ENCODE measurements at places on chromosomes 4 and X.

- no peak overlapping the region for H3K4me3 ChIP-seq
- H3K27me3 ChIP-seq, result peaks cover 15% of the 10 kb centered on the region
- no peaks in the 10 kb centered on the region for H3K4me1 ChIP-seq
- DNase-seq, result no peak
- no peaks in the 10 kb centered on the region for H3K36me3 ChIP-seq
These were observed 122.9 kb downstream of the LDB2 start for GRCh38 chr4:16775411-16776154.

DNA sequence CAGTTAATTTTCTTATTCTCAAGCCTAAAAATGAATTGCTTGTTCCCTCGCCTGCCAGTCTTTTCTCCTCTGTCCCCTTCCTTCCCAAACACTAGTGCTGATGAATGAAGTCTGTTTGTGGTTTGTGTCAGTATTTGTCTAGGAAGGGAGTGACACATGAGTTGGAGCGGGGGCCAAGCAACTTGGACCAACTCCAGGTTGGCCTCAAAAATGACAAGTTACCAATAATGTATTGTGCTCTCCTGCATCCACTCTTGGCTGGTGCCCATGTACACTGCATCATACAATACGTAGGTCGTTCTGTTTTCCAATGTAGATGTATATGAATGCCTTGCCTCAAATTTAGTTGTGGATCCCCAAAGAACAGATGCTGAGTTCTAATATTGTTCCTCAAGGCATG is 223.0 kb upstream of the GPC4 start:
- H3K36me3 ChIP-seq, result no peaks in the 10 kb centered on the region
- no peak overlapping the region for H3K27ac ChIP-seq
- DNase-seq, result no peak
- H3K4me3 ChIP-seq, result no peak overlapping the region
- no peaks in the 10 kb centered on the region for H3K27me3 ChIP-seq
- H3K4me1 ChIP-seq, result no peaks in the 10 kb centered on the region

- H3K27ac ChIP-seq, result no peak overlapping the region
- no peaks in the 10 kb centered on the region for H3K27me3 ChIP-seq
- H3K36me3 ChIP-seq, result no peaks in the 10 kb centered on the region
- no peaks in the 10 kb centered on the region for H3K4me1 ChIP-seq
- no peak for DNase-seq
These were observed 48.0 kb upstream of the TMEM164 start for GRCh38 chrX:109954955-109955354.

DNA sequence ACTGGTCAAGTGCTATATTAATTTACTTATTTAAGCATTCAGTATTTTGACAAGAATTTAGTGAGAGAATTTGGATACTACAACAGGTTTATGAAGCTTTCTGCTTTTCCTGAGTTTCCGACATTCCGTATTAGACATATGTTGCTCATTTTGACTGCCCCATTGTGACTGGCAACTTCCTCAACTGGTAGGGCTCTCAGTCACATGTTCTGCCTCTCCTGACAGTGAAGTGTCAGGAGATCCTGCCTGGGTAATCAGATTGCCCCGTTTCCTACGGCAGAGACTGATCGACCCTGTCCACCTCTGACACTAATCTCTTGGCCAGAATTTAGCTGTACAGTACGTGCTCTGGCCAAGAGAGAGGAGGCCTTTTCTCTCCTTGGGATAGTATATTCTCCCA is 49.5 kb downstream of the CLNK start:
- H3K36me3 ChIP-seq, result no peaks in the 10 kb centered on the region
- H3K4me3 ChIP-seq, result no peak overlapping the region
- no peaks in the 10 kb centered on the region for H3K27me3 ChIP-seq

GRCh38 chr4:80206111-80206510 is 8.8 kb downstream of the PRDM8 start:
- H3K36me3 ChIP-seq, result peaks cover 5% of the 10 kb centered on the region
- peaks cover 29% of the 10 kb centered on the region for H3K27me3 ChIP-seq
- DNase-seq, result no peak
